Nephron progenitor cell (in vitro differentiated cells): ENCODE measurements at places on chromosomes 16 and 17.
A peak's percentile ranks its signal among the peaks of the same experiment; 100 is the strongest.

DNA sequence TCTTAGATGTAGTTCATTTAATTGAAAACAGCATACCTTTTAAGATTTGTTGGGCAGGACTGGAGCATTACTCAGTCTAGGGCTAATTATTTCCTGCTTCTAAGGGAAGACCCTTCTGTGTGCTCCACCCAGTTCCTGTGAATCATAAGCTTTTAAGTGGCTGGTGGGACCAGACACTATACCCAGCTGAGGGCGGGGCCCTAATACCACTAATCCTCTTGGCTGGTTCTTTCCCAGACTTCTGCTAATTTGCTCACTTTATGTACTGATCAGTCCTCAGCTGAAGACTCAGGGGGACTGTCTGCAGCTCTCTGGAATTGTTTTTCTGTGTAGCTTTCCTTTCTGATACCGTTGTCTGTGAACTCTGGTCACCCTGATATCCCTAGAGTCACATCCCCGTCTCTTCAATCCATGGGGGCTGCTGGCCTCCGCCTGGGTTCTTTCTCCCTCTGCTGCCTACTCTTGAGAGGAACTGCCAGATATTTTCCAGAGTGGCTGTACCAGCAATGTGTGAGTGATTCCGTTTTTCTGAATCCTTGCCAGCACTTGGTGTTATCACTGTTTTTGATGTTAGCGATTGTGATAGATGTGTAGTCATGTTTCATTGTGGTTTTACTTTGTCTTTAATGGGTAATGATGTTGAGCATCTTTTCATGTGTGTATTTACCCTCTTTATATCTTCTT is 35.1 kb downstream of the MFSD11 start:
- DNase-seq = no peak

GRCh38 chr16:50547340-50548124 is 664 bp upstream of the NKD1 start:
- peak; percentile 72 for DNase-seq

- no peak for DNase-seq
Measured at GRCh38 chr16:62363501-62363900, 327.3 kb upstream of the CDH8 start.

- peak; percentile 54 for DNase-seq
Measured at GRCh38 chr17:78117027-78117981, 11.3 kb downstream of the TMC6 start.

DNA sequence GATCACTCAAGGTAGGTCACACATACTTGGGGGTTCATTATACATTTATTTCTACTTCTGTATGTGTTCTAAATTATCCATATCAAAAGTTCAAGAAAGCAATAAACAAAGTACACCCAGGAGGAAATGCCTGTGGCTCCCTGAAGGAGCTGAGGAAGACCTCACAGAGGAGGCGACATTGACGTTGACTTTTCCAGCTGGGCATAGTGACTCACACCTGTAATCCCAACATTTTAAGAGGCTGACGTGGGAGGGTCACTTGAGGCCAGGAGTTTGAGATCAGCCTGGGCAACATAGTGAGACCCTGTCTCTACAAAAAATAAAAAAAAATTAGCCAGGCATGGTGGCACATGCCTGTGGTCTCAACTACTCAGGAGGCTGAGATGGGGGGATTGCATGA is 16.3 kb downstream of the ITGAD start:
- no peak for DNase-seq

GRCh38 chr17:80523956-80524712 is 20.5 kb upstream of the RPTOR start:
- DNase-seq = no peak

DNA sequence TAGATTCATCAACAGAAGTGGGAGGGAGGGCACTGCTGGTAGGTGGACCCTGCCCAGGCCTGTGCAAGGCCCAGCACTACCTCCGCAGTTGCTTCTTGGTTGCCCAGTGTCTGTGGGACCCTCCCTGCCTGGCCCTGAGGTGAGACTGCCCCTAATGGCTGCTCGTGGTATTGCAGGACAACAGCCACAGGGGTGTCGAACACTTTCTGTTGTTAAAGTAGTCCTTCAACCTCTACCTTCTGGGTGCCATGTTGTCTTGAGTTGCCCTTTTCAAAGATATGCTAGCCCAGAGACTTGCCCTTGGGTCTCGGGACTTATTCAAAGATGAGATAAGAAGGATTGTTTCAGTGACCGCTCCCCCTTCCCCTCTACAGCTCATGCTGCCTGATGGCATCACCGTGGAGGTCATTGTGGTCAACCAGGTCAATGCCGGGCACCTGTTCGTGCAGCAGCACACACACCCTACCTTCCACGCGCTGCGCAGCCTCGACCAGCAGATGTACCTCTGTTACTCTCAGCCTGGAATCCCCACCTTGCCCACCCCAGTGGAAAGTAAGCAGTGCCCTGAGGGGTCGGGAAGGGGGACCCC is 29.1 kb downstream of the AKAP1 start:
- DNase-seq = peak; percentile 78

DNA sequence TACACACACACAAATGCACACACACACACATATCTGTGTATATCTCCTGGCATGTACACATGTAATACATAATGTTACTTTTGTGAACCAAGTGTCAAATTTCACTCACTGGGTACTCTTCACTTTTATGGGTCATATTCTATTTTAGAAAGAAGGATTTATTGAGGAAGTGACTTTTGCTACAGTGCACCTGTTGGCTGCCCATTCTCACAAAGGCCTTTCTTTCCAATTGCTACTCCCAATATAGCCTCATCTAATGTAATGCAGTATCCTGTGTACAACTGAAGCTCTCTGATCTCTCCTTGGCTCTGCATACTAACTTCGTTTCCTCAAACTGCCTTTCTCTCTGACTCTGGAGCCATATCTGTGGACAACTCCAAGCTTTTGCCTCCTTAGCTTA is 107.5 kb downstream of the ABCA8 start:
- no peak for DNase-seq

DNA sequence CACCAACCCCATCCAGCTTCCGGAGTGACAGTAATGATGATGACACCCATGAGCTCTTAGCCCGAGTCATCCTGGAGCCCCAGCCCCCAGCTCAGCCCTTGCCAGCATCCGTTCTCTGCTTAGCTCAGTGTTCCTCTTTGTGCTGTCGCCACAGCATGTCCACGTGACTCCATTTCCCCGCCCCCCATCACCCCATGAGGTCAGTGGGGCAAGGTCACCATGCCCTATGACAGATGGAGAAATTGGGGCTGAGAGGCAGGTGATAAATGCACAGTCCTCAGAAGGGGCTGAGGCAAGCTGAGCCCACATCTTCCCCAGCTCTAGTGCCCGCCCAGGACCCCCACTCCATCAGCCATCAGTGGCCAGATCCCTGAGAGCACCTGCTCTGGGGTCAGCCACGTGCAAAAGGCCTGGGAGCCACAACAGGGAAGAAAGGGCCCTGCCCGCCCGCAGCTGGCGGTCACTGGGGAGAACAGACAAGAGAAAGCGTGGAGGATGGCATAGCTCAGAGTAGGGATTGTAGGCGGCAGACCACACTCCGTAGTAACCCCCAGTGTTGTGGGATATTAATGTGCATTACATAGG is 17.1 kb downstream of the ITGB4 start:
- DNase-seq = no peak

DNA sequence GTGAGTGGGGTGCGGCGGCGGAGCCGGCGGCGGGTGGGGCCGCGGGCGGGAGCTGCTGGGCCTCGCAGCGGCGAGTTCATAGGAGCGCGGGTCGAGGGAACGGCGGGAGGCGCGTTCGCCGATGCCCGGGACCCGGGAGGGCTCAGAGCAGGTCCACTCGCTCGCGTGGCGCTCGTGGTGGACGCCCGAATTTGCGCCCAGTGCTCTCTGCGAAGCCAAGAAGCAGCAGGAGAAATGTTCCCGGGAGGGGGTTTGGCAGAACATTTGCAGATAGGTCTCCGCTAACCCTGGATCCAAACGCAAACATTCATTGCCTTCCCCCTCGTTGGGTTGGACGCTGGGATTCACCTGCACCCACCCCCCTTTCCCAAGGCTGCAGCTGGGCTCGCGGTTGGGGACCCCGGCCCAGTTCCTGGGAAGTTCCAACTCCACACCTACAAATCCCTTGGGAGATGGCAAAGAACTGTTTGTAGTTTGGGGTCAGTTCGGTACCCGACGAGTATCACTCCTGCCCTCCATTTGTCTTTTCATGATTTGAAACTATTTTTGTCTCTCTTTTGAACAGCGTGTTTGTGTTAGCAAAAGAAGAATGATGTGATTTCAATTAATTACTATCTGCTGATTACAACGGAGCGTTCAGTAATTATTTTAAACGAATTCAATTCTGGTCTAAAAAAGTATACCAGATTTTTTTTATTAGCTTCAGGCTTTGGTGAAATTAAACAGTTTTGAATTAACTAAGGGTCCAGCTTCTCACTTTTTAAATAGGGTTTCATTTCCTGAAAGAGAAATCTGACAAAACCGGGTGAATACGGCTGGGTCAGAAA is 2.3 kb downstream of the NTN1 start:
- DNase-seq = peak; percentile 39

GRCh38 chr16:6345090-6345489 is 987.6 kb upstream of the RBFOX1 start:
- DNase-seq = no peak

GRCh38 chr16:16113076-16113475 is 110.2 kb downstream of the ABCC6 start:
- DNase-seq = no peak

DNA sequence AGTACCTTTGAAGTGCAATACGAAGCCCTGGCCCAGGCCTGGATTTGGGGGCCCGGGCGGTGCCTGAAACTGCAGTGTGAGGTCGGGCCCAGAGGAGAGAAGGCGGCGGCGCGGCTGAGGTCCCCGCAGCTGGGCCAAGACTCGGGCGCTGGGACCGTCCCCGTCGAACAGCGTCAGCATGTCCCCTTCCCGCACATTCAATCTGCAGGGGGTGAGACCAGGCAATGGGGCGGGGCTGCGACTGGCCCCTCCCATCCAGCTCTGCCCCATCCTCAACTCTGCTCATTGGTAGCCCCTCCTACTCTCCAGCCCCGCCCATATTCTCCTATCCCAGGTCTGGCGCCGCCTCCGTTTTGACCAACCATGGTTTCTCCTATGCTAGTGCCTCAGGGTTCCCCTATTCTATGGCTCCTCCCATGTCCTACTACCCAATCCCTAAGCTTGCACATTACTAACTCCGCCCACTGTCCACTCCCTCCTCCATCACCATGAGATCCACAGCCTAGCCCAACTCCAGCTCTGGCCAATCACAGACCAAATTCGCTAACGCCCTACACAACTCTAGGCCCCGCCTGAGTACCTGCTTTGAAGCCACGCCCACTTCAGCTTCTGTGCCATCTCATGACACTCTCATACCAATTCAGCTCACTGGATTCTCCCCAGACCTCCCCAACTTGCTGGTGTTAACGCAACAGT is 14.4 kb upstream of the CDIPT start:
- peak; percentile 75 for DNase-seq

DNA sequence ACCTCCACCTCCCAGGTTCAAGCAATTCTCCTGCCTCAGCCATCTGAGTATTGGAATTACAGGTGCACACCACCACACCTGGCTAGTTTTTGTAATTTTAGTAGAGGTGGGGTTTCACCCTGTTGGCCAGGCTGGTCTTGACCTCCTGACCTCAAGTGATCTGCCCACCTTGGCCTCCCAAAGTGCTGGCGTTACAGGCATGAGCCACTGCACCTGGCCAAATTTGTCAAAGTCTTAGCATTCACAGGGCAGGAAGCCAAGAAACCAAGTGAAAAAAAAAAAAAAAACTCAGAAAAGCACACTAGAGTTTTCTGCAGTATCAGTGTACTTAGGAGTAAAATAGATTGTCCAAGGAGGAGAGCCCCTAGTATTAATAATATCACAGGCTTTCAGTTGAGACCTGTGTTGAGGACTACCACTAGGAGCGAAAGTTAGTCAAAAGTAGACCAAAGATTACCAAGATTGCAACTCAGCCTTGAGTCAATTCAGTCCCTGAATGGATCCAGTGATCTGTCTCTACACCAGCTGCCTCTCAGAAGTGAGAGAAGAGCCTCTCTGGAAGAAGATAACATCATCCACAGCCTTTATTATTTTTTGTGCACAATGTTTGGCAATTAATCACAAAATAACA is 159.7 kb downstream of the CEP112 start:
- DNase-seq = no peak

- peak; percentile 37 for DNase-seq
Measured at GRCh38 chr16:21156767-21157467, 1.6 kb upstream of the LDAF1 start.

- DNase-seq = no peak
Measured at GRCh38 chr16:65415460-65415859, 293.6 kb upstream of the CDH11 start.

DNA sequence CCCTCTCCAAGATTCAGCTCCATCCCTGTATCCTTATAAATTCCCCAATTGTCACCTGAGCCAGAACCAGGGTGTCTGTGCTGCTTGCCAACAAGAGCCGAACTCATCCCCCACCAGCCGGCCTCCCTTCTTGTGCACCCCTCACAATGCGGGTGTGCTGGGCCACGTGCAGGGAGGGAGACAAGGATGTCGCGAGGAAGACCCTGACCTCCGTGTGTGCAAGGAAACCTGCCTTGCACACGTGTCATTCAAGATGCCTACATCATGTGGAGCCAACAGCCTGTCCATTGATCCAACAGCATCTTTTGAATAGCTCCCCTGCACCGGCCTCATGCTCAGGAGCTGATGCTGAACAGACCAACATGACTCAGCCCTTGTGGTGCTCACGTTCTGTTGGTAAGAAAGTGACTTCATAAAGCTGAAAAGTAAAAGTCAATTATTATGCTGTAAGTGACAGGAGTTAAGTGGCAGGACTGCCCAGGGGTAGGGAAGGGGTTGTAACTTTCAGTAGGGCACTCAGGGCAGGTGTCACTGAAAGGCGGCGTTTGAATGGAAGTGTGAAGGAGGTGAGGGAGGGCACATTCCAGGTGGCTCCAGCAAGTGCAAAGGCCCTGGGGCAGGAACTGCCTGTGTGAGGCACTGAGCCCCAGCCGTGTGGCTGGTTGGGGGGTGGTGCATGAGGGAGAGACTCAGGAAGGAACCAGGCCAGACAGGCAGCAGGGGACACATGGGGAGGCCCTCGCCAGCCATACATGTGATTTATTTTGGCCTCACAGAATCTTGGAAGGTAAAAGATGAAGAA is 302.2 kb downstream of the FOXL1 start:
- no peak for DNase-seq

DNA sequence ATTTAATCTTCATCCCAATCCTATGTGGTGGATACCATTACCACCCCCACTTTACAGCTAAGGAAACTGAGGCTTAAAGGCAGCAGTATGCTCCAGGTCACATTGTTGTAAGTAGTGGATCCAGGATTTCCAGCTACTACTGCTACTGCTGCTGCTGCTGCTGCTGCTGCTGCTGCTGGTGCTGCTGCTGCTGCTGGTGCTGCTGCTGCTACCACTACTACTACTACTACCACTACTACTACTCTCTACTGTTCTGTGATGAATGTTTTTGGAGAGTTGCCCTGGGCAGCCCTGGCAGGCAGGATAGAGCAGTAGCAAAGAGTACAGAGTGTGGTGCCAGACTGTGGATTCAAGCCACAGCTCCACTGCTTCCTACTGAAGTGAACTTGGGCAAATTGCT is 49.3 kb upstream of the SLC12A3 start:
- no peak for DNase-seq
